ENCODE measurements at places on chromosomes 16 and 17.

DNA sequence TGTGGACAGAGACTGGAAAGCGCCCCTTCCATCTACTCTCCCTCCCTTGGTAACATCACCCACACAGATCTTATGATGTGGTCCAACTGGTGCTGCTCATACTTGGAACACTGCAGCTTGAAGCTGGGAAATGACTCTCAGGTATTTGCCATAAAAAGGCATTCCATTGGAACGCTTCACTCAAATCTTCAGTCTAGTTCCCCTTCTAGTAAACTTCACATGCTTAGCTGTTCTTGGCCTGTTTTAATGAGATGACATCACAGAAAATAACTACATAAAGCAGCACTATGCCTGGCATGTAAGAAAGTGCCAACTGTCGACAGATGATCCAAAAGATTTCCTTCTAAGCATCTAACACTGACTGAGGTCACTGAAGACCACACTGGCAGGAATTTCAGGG, 9.3 kb downstream of the ZNF263 start:
- H3K4me3 ChIP-seq: no peak overlapping the region
- H3K27ac ChIP-seq: no peak overlapping the region
- no peaks in the 10 kb centered on the region for H3K27me3 ChIP-seq
- H3K4me1 ChIP-seq: no peaks in the 10 kb centered on the region

DNA sequence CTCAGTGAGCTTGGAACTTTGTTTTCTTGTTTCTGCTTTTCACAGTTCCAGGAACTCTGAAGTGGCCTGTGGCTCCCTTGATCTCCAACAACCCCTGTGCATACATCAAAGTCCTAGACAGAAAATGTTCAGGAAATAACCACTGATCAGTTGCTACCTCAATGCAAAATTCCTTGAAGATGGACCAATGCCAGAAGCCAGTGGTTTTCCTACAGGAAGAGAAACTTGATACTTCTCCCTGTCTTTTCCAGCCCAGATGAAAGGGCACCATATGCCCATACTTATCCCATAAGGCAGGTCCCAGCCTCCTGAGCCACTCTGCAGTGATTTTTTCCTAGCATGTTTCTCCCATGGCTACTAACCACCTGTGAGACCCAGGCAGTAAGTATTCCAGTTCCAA, 12.3 kb upstream of the CDRT4 start:
- peaks cover 23% of the 10 kb centered on the region for H3K36me3 ChIP-seq
- H3K4me3 ChIP-seq: no peak overlapping the region
- no peak overlapping the region for H3K27ac ChIP-seq
- no peaks in the 10 kb centered on the region for H3K27me3 ChIP-seq

GRCh38 chr17:43616029-43616351, 45.7 kb downstream of the MEOX1 start:
- no peaks in the 10 kb centered on the region for H3K27me3 ChIP-seq
- ATAC-seq: no peak
- no peaks in the 10 kb centered on the region for H3K36me3 ChIP-seq
- H3K27ac ChIP-seq: no peak overlapping the region
- H3K4me1 ChIP-seq: no peaks in the 10 kb centered on the region

- H3K27ac ChIP-seq: no peak overlapping the region
- H3K4me1 ChIP-seq: peaks cover 3% of the 10 kb centered on the region
- H3K4me3 ChIP-seq: no peak overlapping the region
Observed at GRCh38 chr16:2977440-2977839, 2.8 kb downstream of the PKMYT1 start.

GRCh38 chr17:55484575-55484974, 26.7 kb downstream of the SMIM36 start:
- no peaks in the 10 kb centered on the region for H3K36me3 ChIP-seq
- ATAC-seq: peak; percentile 51
- H3K27ac ChIP-seq: no peak overlapping the region
- H3K4me1 ChIP-seq: no peaks in the 10 kb centered on the region

GRCh38 chr16:61770301-61770700, 265.9 kb downstream of the CDH8 start:
- no peak overlapping the region for H3K27ac ChIP-seq
- H3K36me3 ChIP-seq: no peaks in the 10 kb centered on the region
- no peaks in the 10 kb centered on the region for H3K27me3 ChIP-seq
- no peaks in the 10 kb centered on the region for H3K4me1 ChIP-seq
- no peak overlapping the region for H3K4me3 ChIP-seq
